Nucleus accumbens (tissue), 56 donors: ENCODE measurements at places on chromosomes 11 and 22.

DNA sequence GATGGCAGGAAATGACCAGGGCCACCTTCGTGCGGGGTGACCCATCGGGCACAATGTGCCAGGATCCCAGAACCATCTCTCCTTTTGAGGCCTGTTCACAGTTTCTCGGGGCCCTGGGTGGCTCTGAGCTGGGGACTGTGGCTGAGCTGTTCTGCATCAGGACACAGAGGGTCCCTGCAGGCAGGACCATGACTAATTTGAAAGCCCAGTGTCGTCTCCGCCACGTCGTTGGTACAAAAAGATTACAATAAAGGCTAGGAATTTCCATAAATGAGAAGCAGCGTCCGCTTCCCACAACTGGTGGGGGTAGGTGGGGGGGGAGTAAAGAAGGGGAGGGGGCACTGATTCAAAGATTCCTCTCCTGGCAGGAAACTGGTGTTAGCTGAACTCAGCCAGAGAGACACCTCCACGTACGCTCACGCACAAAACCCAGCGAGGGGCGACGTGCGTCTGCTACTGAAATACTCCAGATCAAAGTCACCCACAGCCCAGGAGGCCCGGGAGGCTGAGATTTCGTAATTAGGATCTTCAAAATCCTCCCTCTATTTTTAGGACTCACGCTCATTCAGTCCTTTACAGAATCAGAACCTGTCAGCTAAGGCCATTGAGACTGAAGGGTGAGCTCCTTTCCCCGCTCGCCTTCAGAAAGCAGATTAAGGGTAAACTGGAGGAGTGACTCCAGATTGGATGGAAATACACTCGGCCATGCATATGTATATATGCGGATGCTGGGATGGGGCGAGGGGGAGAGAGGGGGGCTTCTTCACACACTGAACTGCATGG is 11.0 kb downstream of the MN1 start:
- DNase-seq: no peak

DNA sequence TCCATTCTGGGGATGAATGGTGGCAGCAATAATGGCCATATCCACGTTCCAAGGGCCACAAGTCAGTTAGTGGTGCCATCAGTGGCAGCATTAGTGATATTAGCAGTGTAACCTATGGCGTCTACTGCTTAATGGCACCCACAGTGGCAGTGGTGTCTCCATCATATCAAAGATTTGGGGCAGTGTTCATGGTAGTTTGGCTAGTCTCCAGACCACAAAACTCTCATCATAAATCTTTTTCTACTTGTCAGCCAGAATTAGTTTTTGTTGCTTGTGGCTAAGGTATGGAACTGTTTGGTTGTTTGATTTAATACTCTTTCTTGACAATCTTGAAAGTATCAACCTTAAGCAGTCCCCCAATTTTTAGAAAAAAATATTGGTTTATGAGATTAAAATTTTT is 45.1 kb upstream of the DEUP1 start:
- no peak for DNase-seq

DNA sequence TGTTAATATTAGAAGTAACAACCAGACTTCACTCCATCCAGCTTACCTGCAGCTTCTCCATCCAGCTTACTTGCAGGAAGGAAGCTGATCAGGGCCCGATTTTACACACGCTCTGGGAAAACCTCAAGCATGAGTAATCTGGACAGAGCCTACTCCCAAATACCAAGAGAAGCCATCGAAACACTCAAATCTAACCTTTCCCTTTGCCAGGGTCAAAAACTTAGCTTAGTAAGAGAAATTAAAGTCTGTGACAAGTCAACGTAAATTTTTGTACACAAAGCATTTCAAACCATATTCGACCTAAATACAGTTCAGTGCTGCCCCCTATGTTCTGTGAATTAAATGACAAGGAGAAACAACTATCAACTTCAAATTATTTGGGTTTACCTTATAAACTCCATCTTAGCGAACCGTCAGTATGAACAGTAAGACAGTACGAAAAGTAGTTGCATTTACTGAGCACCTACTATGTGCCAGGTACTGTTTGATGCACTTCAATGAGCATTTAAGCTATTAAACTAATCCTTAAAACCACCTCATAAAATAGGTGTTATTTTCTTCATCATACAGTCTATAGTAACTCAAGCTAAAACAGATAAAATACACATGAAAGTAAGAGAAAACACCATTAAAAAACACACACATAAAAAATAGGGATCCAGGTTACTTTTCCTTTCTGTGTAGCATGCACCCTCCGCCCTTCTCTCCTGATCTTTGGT is 36.9 kb downstream of the ARFGAP3 start:
- DNase-seq: no peak

DNA sequence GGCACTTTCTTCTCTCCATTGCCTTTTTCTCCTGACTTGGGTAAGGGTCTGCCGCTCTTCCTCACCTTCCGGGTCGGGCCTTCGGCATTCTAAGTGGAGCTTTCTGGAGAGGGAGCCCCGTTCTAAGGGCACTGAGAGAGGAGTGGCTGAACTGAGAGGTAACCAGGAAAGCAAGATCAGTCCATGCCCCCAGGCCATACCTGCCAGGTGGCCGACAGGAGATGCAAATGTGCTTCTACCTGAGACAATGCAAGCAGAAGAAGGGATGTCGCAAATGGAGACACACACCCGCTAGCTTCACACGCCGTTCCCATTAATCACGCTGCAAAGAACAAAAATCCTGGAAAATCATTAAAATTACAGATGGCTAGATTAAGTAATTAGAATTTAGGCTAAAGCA is 156.4 kb upstream of the TBCEL start:
- DNase-seq: no peak

DNA sequence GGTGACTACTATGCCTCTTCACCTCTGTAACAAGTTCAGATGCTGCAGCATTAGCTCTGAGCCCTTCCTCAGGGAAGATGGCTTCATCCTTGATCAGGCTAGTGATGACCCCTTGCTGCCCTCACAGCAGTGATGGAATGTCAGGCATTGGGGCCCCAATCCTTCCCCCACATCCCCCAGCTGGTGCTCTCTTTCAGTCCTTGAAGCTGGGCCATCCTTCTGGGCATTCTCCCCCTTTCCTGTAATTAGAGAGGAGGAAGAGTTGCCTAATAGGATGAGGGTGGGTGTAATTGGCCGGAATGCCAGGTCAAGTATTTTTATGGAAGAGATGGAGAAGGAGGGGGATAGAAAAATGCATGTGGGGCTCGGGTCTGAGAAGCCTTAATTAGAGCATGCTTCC is 62.6 kb downstream of the TRAF6 start:
- DNase-seq: no peak

- no peak for DNase-seq
Observed at GRCh38 chr11:44943118-44943517, 7.6 kb downstream of the TP53I11 start.

DNA sequence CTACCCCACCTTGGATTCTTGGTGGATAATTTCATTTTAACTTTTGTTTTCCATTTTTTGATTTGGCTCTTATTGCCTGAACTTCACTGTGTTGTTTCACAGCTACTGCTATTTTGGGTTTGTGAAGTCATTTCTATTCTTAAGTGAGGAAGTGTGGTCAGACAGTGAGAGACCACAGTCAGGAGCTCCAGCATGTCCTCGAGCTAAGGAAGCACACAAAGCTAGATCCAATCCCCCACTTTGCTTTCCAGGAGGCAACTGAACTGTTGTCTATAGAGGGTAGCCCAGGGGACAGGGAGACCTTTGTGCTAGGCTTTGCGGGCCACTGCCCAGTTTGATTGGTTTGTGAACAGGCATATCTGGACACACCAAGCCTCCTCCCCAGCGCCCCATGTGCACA is 251.8 kb upstream of the KIRREL3 start:
- no peak for DNase-seq
